ENCODE measurements at places on chromosomes 5 and 9.

GRCh38 chr9:86034863-86035734, 64.3 kb downstream of the GOLM1 start:
- DNase-seq = peak; percentile 22

DNA sequence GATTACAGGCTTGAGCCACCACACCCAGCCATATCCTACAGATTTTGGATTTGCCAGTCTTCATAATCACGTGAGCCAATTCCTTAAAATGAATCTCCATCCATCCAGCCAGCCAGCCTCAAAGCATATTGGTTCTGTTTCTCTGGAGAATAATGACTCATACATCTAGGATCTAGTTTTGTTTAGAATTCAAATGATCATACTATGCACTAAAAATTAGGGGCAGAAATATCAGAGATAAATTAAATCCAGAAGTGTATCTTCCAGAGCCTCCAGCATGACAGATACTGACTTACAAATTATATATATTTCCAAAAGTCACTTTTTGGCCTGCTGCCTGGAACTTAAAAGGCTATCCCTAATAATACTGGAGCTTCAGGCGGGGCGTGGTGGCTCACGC, 119.1 kb upstream of the NR5A1 start:
- DNase-seq = no peak

- DNase-seq = no peak
Measured at GRCh38 chr5:143693651-143694252, 118.2 kb upstream of the HMHB1 start.

DNA sequence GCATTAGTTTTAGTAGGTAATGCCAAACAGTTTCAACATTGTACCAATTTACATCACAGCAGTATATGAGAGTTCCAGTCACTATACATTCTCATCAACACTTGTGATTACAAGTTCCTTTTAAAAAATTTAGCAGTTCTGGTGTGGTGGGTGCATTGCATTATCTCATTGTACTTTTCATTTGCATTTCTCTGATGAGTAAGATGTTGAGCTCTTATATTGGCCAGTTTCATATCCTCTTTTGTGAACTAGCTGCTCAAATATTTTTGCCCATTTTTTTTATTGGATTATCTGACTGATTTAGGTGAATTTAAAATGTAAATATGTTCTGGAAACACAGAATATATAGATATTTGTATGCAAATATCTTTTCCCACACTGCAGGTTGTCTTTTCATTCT, 160.9 kb upstream of the NR3C1 start:
- no peak for DNase-seq

- DNase-seq = no peak
Measured at GRCh38 chr5:179161901-179162300, 101.7 kb downstream of the ZNF354C start.

DNA sequence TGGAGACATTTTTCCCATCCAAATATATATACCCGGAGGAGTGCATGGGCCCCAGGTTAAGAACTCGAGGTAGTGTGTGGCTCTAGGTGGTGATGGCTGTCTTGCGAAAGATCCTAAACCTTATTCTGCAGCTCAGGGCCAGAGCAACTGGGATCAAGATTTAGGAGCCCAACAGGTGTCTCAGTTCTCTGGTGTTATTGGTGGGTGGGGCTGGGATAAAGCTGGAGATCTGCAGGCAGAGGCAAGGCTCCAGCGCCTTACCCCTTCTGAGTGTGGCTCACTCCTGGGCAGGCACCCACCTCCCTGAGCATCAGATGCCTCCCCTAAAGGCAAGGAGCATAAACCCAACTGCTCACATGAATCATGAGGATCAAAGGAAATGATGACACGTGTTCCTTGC, 11.2 kb downstream of the UBE2QL1 start:
- no peak for DNase-seq

- DNase-seq = no peak
Measured at GRCh38 chr9:98097836-98098235, 21.2 kb downstream of the TRIM14 start.

DNA sequence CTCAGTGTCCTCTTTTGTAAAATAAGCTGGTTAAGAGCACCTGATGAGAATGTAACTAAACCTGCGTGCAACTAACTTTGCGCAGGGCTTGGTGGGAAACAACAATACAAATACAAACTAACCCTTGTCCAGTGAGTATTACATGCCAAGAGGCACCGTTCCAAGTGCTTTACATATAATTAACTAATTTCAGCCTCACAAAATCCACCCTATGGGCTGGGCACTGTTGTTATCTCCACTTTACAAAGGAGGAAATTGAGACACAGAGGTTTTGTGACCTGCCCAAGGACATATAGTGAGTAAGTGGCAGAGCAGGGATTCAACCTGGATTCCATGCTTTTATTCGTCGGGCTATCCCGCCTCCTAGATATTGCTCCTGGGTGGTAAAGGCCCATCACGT, 26.2 kb upstream of the TNIP1 start:
- DNase-seq = no peak

DNA sequence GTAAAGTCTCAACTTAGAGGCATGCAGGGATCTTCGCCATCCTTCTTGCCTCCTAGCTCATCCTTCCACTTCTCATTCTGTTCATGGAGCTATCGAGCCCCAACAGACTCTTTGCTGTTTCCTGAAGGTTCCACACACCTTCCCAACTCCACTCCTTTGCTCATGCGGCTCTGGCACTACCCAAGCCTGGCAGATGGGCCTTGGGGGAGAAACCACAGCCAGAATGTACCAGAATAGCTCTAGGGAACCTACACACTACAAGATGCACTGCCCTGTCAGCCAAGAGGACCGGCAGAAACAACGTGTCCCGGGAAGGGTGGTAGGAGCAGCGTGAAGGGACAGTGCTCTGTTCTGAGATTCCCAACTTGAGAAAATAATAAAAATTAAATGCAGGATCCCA, 178.9 kb downstream of the GABBR2 start:
- DNase-seq = no peak

GRCh38 chr5:125219710-125220109, 473.3 kb upstream of the ZNF608 start:
- DNase-seq = no peak
